ENCODE measurements at places on chromosomes 12 and 14. TPM values are rescaled to one million over a fixed set of nuclear protein-coding genes. Genes with fewer than 3 reads are reported as not detected.
A peak's percentile ranks its signal among the peaks of the same experiment; 100 is the strongest.

DNA sequence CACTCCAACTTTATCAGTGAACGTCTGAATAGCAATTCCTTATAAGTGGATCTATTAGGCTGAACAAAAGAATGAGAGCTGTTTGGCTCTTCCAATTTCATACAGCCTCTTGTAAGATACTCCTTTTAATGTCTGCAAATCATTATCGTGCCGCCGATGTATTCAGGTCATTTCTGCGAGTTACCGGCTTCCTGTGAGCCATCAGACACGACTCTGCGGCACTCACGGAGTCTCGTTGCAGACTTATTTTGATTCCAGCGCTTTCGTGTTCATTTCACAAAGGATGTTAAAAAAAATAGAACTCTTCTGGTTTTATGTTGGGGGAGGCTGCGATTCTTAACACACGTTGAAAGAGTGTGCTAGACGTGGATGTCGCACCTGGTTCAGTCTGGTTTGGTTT lies 106.6 kb downstream of the GLT1D1 start:
- no peak overlapping the region for H3K27ac ChIP-seq
- H3K4me3 ChIP-seq: no peak overlapping the region
- no peaks in the 10 kb centered on the region for H3K4me1 ChIP-seq
- H3K27me3 ChIP-seq: no peaks in the 10 kb centered on the region
- no peaks in the 10 kb centered on the region for H3K36me3 ChIP-seq

GRCh38 chr12:109343677-109344076 lies 4.0 kb upstream of the MYO1H start:
- no peak for DNase-seq
- no peaks in the 10 kb centered on the region for H3K4me1 ChIP-seq
- no peak overlapping the region for H3K4me3 ChIP-seq
- H3K27me3 ChIP-seq: no peaks in the 10 kb centered on the region

GRCh38 chr12:61254225-61254624 lies 1006.0 kb upstream of the USP15 start:
- H3K27ac ChIP-seq: no peak overlapping the region
- no peak overlapping the region for H3K4me3 ChIP-seq
- H3K36me3 ChIP-seq: no peaks in the 10 kb centered on the region

Gene CCDC184
- not detected for total RNA-seq

GRCh38 chr12:106018286-106018685 lies 120.5 kb downstream of the NUAK1 start:
- no peak overlapping the region for H3K27ac ChIP-seq
- no peak overlapping the region for H3K4me3 ChIP-seq
- H3K27me3 ChIP-seq: no peaks in the 10 kb centered on the region
- H3K36me3 ChIP-seq: no peaks in the 10 kb centered on the region
- no peak for DNase-seq

DNA sequence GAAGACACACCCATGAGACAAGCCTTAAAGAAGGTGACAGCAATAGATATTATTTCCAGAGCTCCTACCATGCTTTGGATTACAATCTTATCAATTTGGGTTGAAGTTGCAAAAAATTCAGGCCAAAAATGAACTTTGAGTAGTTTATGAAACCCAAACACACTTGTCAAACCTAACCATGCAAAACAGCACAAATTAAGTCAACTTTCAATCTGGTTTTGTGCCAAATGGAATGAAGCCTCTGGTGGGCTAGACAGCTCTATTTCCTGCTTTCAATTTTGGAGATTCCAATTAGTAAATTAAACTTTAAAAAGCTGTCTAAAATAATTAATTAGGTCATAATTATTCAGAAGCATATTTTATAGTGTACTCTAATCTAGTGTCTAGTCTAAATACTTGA lies 203.4 kb downstream of the SYT1 start:
- no peaks in the 10 kb centered on the region for H3K36me3 ChIP-seq
- H3K27ac ChIP-seq: no peak overlapping the region
- no peak overlapping the region for H3K4me3 ChIP-seq
- DNase-seq: no peak
- peaks cover 5% of the 10 kb centered on the region for H3K4me1 ChIP-seq
- no peaks in the 10 kb centered on the region for H3K27me3 ChIP-seq

Gene RNF212B
- not detected for total RNA-seq

- H3K4me3 ChIP-seq: peak overlapping the region; percentile 80
- no peaks in the 10 kb centered on the region for H3K27me3 ChIP-seq
- DNase-seq: no peak
- no peaks in the 10 kb centered on the region for H3K36me3 ChIP-seq
These were observed 11.3 kb upstream of the SLC38A2 start for GRCh38 chr12:46383654-46384450.

GRCh38 chr12:32895688-32896431 lies 717 bp downstream of the PKP2 start:
- H3K27ac ChIP-seq: no peak overlapping the region
- H3K4me3 ChIP-seq: no peak overlapping the region
- no peaks in the 10 kb centered on the region for H3K27me3 ChIP-seq
- no peak for DNase-seq
- no peaks in the 10 kb centered on the region for H3K4me1 ChIP-seq

GRCh38 chr12:120439646-120440247 lies 1.8 kb downstream of the COX6A1 start:
- H3K27me3 ChIP-seq: no peaks in the 10 kb centered on the region
- H3K27ac ChIP-seq: no peak overlapping the region
- H3K4me3 ChIP-seq: peak overlapping the region; percentile 70
